ENCODE measurements at places on chromosomes 1 and 21.

- no peak for DNase-seq
These were observed at the start of gene GJB3 for GRCh38 chr1:34781071-34781843. Gene GJB3, plus strand, starts transcription at chr1:34781214. Its CDS starts 3,549 bp downstream, at chr1:34784763.

DNA sequence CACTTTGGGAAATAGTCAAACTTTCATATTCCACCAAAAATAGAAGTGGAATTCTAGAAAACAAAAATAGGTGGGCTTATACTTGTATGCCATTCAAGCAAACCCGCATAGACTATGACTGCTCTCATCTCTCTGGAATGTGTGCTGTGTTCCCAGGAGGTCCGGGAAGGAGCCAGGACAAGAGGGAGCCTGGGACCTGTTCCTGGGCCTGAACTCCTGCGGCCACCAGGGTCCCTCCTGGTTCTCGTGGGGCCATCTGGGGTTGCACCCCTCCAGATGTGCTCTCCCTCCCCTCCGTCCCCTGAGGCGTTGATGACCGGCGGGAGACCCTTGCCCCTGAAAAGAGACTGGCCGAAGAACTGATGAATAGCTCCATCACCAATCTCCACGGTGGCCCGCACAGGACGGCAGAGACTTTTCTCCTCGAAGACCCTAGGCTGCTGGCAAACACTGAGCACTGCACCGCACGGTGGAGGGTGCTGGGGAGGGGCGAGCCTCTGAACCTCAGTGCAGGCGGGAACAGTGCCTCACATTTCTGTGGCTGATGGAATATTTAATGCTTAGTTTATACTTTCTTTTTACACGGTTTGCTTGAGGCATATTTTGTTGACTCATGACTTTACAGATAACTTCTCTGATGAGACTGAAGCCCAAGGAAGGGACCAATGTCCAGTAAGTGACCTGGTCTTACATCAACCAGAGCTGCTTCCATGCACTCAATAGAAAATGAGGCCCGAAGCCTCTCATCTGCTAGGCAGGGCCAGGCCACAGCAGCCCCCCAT is 9.6 kb upstream of the ADARB1 start:
- DNase-seq, result no peak

GRCh38 chr1:60573121-60573520 is 499.6 kb upstream of the C1orf87 start:
- no peak for DNase-seq

DNA sequence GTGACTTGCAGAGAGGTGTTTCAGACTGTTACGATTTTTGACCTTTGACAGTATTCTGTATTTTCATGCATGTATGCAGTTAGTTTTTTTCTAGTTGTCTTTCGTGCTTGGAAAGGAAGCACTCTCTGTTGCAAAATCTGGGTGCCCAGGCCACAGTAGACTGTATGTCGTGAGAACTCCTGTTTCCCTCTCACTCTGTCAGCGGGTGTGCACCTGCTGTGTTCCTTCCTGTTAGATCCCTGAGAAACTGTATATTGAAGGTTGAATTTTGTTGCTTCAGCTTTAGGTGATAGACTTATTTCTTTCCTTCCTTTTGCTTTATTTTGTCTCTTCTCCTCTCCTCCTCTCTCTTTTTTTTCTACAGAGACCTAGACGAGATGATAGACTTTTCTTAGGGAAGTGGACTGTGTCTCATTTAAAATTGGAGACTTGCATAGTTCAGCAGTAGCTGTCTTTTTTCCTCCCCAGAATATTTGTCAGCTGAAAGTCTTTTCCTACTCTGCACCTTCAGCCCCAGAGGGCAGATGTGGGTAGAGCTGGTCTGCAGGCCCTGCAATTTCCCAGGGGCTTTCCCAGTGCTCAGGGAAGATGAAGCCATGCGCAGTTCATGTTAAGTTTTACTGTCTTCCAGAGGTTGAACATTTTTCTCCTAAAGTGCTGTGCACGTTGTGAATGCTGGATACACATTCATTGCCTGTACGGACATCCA is 1.4 kb downstream of the TRAPPC10 start:
- DNase-seq, result peak; percentile 41

GRCh38 chr1:164137273-164137925 is 421.6 kb upstream of the PBX1 start:
- DNase-seq, result no peak

DNA sequence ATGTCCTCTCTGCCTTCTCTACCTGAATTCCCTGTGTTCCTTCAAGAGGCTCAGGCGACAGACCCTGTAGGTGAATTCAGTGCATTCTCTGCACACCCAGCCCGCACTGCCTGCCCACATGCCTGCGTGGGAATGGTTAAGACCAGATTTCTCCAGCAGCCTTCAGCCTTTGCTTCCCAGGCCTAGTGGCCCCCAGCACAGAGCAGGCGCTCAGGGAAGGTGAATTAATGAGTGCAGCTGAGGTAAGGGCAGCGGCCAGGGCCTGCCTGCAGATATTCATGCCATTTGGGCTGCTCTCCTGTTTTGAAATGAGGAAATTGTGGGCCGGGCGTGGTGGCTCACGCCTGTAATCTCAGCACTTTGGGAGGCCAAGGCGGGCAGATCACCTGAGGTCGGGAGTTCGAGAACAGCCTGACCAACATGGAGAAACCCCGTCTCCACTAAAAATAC is 45.5 kb downstream of the IER5 start:
- DNase-seq, result no peak

- no peak for DNase-seq
These were observed 481.1 kb upstream of the PTBP2 start for GRCh38 chr1:96240438-96240837.

GRCh38 chr1:32335790-32336590 is at the start of gene MARCKSL1:
Gene MARCKSL1, minus strand, starts transcription at chr1:32336233. Its CDS starts 200 bp downstream, at chr1:32336033.
- peak; percentile 92 for DNase-seq

DNA sequence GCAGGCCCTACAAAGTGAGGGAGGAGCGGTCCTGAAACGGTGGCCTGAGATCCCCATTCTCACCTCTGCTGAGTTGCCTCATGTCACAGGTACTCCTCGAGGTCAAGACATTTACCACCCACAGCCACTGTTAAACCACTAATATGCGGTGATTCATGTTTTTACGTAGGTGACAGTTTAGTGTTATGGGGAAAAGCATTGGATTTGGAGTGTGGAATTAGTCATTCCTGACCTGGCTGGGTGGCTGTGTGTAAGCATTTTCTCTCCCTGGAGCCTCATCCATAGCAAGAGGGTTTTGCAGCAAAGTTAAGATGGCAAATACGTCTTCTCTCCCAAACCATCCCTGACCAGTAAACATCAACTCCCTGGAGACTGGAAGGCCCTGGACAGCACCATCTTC is 57.8 kb upstream of the KCNJ6 start:
- no peak for DNase-seq

DNA sequence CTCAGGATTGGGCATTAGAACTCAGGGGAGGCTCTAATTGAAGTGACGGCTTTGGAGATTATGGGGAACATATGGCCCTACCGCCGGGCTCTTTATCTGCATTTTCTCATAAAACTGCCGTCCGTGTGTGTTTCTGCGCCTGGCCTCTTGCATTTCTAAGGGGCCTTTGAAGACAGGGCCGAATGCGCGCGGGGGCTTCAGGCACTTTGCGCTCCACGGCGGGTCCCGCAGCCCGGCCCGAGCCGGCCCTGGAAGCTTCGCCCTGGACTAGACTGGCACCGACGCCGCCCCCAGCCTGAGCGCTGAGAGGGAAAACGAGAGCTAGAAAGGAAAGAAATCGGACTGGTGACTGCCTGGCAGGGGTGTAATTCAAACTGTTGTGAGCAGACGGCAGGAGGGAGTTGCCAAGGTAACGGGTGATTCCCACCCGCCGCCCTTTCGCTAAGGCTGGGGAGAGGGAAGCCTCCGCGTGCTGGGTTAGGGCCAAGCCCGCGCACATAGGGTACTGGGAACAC is 120.7 kb downstream of the LMX1A start:
- no peak for DNase-seq

GRCh38 chr1:51920130-51920529 is 41.6 kb upstream of the NRDC start:
- DNase-seq, result no peak

GRCh38 chr1:233759665-233760064 is 144.8 kb upstream of the SLC35F3 start:
- DNase-seq, result no peak

- no peak for DNase-seq
These were observed 130.8 kb downstream of the LYPLAL1 start for GRCh38 chr1:219304227-219305226.

GRCh38 chr1:47439017-47439818 is 1.4 kb downstream of the FOXD2 start:
- peak; percentile 41 for DNase-seq

DNA sequence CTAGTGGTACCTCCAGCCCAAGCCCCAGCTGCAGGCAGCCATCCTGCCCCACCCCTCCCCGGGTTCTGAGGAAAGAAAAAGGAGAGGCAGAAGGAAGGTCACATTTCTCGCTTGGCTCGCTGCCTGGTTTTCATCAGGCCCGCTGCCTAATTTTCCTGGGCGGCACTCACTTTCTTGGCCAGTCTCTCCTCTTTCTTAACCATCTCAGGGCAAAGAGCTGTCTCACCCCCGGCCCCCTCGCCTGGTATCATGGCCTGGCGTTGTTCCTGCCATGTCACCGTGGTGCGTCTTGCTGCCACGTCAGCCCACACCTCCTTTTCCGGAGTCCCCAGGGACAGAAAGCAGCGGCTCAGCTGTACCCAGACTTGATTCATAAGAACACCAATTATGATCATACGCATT is 26.6 kb upstream of the CASZ1 start:
- DNase-seq, result no peak

DNA sequence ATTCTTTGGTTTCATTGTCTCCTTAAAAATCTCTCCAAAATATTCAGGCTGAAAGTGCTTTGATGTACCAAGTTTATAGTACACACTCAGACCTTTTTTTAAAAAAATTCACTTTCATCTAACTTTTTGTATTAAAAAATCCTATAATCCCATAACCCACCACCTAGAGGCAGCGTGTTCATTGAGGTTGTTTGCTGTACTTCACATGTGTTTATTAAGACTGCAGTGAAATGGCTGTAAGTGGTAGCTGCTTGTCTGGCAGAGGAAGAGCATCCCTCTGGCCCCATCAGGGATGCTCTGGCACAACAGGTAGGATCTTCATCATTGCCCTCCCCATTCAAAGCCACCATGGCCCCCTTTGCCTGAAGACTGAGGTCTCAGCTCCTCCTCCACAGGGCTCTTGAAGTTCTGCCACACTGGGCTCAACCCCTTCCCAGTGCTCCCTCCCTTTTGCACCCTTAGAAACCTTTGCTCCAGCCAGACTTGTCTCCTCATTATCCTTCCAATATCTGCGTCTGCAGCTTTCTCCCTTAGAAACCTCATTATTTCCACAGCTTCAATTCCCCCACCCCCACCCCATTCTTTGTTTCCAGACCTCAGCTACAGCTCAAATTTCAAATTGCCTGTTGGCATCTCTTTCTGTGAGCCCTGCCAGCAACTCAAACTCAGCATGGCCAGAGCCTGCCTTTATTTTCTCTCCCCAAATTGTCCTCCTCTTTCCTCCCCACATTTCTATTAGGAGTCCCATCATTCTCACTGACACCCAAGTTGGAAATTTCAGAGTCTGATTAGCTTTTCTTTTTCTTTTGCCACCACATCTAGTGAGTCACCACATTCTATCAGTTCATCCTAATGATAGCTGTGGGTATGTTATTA is 369.6 kb upstream of the USP24 start:
- no peak for DNase-seq

Measured in activated T-cell treated with anti-CD3 and anti-CD28 coated beads, Interleukin-2, amount 50 U/mL, for 1 hour (primary cell).